ENCODE measurements at places on chromosomes 11 and 22. TPM values are rescaled to one million over a fixed set of nuclear protein-coding genes. Genes with fewer than 3 reads are reported as not detected.
A peak's percentile ranks its signal among the peaks of the same experiment; 100 is the strongest.

- DNase-seq: no peak
These were observed 51.1 kb upstream of the MUC15 start for GRCh38 chr11:26623076-26623659.

The BDNF gene
- 4.3 TPM for total RNA-seq

The SMIM35 gene
- total RNA-seq: not detected

The PARVB gene
- total RNA-seq: 49.3 TPM

The CWF19L2 gene
- total RNA-seq: 17.3 TPM

- DNase-seq: no peak
These were observed 6.8 kb upstream of the CREB3L1 start for GRCh38 chr11:46270684-46271083.

DNA sequence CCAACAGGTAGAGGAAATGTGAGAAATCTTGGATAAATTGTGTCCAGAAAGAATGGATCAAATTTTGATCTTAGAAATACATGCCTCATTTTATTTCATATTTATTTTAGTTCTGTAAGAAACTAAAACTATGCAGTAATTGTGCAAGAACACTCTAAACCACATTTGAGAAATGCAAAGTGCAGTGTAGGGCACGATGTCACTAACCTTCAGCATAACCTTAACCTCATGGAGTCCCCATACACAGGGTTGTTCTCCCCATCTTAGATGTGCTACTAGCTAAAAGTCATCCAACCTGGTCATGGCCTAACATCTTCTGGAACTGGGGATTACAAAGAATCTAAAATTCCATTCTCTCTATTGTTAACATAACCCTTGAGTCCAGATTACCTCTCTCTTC lies 48.4 kb upstream of the ARHGAP42 start:
- no peak for DNase-seq

The ATP5MG gene
- total RNA-seq: 140 TPM

DNA sequence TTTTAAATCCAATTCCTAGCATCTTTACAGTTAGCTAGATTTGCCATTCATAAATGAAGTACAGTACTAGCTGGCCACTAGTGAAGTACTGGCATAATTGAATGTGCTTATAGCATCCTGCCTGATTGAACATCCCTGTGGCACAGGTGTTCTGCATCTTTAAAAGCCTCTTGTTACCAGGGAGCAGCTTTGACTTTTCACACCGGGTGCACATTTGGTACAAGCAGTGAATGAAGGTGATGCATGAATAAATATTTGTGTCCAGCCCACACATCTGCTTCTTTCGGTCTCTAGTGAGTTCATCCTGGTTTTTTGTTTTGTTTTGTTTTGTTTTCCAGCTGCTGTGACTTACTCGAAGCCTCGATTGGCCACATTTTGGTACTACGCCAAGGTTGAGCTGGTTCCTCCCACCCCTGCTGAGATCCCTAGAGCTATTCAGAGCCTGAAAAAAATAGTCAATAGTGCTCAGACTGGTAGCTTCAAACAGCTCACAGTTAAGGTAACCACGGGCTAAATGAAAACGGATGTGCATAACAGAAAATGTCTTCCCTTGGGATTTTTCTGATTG lies 5.3 kb downstream of the ATP5MG start:
- no peak for DNase-seq

- no peak for DNase-seq
These were observed 73.5 kb downstream of the TRAF6 start for GRCh38 chr11:36436589-36436988.

The OR6M1 gene
- total RNA-seq: not detected

The PHLDA2 gene
- total RNA-seq: 15.5 TPM

DNA sequence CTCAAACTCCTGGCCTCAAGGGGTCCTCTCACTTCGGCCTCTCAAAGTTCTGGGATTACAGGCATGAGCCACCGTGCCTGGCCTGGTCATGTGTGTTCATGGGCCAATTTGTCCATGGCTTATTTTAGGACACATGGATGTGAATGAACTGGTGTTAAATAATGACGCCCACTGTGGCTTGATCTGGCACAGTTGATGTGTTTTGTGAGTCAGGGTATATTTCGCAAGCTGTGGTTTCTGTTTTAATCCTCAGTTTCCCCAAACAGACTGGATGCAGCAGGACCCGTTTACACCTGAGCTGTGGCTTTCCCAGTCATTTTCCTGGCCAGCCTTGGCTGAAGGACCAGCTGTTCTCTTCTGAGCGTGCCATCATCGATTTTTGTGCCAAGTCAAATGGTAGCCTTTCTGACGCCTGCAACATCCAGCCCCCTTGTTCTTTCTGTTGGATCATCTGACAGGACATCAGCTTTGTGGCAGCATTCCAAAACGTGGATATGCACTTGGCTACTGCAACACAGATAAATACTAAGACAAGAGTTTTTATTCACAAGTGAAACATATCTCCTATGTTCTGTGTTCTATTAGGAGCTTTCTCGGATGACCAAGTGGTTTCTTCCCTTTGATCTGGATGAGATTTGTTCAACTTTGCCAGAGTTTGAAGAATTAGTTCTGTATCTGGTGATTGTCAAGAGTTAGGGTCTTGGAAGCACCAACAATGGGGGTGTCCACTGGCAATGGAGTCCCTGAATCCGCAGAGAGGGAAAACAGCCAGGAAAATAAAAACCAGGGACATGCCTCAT lies 40.0 kb upstream of the SEPTIN5 start:
- DNase-seq: no peak

GRCh38 chr11:31366795-31367194 lies 2.7 kb downstream of the DCDC1 start:
- DNase-seq: no peak

The UCP3 gene
- total RNA-seq: 2.6 TPM

The MOV10L1 gene
- total RNA-seq: 1.2 TPM

The FGF4 gene
- not detected for total RNA-seq

The FAT3 gene
- 6.9 TPM for total RNA-seq

The CTSD gene
- 2,038 TPM for total RNA-seq

The ANO5 gene
- total RNA-seq: 5.9 TPM

- no peak for DNase-seq
These were observed 189.8 kb downstream of the SNX19 start for GRCh38 chr11:130726234-130727037.

GRCh38 chr11:103420593-103420992 lies 311.4 kb downstream of the DYNC2H1 start:
- DNase-seq: no peak

GRCh38 chr11:69311767-69312385 lies 17.9 kb downstream of the MYEOV start:
- peak; percentile 62 for DNase-seq

The F2 gene
- total RNA-seq: not detected

DNA sequence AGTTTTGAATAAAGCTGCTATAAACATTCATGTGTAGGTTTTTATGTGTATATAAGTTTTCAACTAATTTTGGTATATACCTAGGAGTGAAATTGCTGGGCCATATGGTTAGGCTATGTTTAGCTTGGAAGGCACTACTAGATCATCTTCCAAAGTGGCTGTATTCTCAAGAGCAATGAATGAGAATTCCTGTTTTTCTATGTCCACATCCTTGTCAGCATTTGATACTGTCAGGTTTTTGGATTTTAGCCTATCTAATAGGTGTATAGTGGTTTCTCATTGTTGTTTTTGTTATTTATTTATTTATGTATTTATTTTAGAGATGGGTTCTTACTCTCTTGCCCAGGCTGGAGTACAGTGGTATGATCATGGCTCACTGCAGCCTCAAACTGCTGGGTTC lies 26.3 kb upstream of the CLTCL1 start:
- no peak for DNase-seq

The VSIG10L2 gene
- total RNA-seq: not detected

The C1QTNF4 gene
- total RNA-seq: 0.55 TPM

Measured in upper lobe of right lung (tissue), 1 donor.